ENCODE measurements at places on chromosomes 13 and 19. TPM values are rescaled to one million over a fixed set of nuclear protein-coding genes. Genes with fewer than 3 reads are reported as not detected.

The ADM5 gene
- 0.49 TPM for total RNA-seq

The ETFB gene
- total RNA-seq = 28.3 TPM

The PLIN5 gene
- total RNA-seq = 1.2 TPM

The KASH5 gene
- total RNA-seq = not detected

The MCF2L gene
- total RNA-seq = 120 TPM

The RNASEH2A gene
- 10.1 TPM for total RNA-seq

The MAG gene
- total RNA-seq = 0.49 TPM

The CYP4F2 gene
- total RNA-seq = not detected

The ZNF816 gene
- 4.2 TPM for total RNA-seq

The CCDC70 gene
- total RNA-seq = not detected

The ERICH4 gene
- total RNA-seq = not detected

The CGB2 gene
- not detected for total RNA-seq

The ZNF540 gene
- 16.2 TPM for total RNA-seq

The GSX1 gene
- under 0.01 TPM for total RNA-seq

The CPB2 gene
- not detected for total RNA-seq

The CDX2 gene
- not detected for total RNA-seq

The KLK3 gene
- total RNA-seq = not detected

The F2RL3 gene
- total RNA-seq = not detected

The ZSCAN4 gene
- total RNA-seq = not detected

The KLK2 gene
- not detected for total RNA-seq

The SLC5A5 gene
- total RNA-seq = 1.5 TPM

The NPHS1 gene
- total RNA-seq = 0.25 TPM

The PRX gene
- total RNA-seq = 2.5 TPM

The RFXAP gene
- 7.6 TPM for total RNA-seq

The SGCG gene
- 0.74 TPM for total RNA-seq

The PTGER1 gene
- total RNA-seq = not detected

The CKM gene
- total RNA-seq = not detected

The PTPRH gene
- not detected for total RNA-seq

The COPE gene
- 65.2 TPM for total RNA-seq

The GIPC3 gene
- total RNA-seq = 0.25 TPM

The OR7C1 gene
- not detected for total RNA-seq

The CEACAM5 gene
- 0.25 TPM for total RNA-seq

The GPR12 gene
- 38.6 TPM for total RNA-seq

The NTN5 gene
- total RNA-seq = not detected
